Activated naive CD4-positive, alpha-beta T cell (primary cell): ENCODE measurements at places on chromosomes 5 and 9.

- DNase-seq: no peak
Measured at GRCh38 chr5:81925009-81925408, 46.8 kb upstream of the ATG10 start.

DNA sequence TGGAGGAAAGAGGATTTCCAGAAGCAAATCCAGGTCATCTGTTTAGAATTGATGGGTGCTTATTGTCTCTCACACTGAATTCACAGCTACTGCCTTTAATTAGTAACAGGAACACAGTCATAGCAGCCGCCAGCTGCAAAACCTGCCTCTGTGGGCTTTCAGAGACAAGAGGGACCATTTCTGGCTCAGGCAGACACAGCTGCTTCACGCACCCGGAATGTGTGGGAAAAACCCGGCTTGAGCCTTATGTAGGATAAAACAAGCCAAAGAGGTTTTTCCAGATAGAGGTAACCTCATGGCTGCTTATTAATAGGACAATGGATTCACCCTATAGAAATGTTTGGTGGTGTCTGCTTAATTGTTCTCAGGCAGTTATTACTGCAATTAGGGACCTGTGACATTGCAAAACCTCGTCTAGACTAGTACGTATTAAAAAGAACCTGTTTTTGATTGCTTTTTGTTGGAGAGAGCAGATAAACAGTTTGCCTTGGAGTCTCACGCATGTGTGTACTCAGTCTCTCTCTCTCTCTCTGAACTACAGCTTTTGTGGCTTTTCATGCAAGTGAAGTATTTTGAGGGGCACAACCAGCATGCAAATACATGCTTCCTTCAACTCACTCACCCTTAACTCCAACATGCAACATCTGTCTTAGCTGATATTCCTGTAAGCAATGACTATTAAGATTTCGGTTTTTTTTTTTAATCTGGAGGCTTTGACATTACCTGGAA is 302.7 kb downstream of the PLK2 start:
- no peak for DNase-seq

DNA sequence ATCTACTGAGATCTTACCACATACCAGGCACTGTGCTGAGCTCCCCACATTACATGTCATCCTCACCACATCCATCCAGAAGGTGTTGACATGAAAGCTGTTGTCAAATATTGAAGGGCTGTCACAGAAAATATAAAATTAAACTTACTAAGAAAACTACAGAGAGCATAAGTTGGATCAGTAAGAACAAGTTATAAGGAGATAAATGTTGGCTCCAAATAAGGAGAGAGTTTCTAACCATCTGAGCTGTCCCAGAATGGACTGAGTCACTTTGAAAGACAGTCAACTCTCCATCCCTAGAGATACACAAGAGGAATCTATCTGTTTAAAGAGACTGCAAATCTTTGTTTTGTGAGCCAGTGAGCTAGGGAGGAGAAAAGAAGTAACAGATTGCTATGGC is 169.8 kb downstream of the DRD1 start:
- DNase-seq: no peak

GRCh38 chr9:86274821-86275643 is 7.3 kb downstream of the ISCA1 start:
- DNase-seq: no peak

DNA sequence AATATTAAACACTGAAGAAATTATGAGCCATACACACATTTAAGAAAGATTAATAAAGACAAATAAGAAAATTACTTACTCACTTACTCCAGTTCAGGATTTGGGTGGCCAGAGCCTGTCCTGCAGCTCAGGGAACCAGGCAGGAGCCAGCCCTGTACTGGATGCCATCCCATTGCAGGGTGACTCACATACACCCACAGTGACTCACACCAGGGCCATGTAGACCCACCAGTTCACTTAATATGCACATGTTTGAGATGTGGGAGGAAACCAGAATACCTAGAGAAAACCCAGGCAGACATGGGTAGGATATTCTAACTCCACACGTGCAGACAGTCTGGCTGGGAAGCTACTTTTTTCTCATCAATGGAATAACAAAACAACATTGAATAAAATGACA is 49.6 kb upstream of the ADRB2 start:
- DNase-seq: no peak

DNA sequence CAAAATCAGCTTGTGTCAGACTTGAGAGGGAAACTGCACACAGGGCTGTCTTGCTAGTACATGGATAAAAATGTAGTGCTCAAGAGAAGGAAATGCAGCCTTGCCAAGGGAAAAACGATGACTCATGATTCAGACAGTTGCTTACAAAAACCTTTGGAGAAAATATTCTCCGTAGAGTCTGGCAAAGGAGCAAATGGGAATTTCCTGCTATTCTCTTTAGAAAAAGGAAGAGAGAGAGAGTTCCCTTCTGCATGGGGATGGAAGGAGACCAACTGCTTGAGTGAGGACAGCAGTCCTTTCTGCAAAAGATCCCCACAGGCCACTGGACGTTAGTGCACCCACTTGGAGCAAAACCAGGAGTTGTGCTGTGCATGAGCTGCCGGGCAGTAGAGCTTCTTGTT is 7.6 kb downstream of the IFNB1 start:
- no peak for DNase-seq

- DNase-seq: no peak
Measured at GRCh38 chr5:58490402-58491050, 709 bp upstream of the GAPT start.

DNA sequence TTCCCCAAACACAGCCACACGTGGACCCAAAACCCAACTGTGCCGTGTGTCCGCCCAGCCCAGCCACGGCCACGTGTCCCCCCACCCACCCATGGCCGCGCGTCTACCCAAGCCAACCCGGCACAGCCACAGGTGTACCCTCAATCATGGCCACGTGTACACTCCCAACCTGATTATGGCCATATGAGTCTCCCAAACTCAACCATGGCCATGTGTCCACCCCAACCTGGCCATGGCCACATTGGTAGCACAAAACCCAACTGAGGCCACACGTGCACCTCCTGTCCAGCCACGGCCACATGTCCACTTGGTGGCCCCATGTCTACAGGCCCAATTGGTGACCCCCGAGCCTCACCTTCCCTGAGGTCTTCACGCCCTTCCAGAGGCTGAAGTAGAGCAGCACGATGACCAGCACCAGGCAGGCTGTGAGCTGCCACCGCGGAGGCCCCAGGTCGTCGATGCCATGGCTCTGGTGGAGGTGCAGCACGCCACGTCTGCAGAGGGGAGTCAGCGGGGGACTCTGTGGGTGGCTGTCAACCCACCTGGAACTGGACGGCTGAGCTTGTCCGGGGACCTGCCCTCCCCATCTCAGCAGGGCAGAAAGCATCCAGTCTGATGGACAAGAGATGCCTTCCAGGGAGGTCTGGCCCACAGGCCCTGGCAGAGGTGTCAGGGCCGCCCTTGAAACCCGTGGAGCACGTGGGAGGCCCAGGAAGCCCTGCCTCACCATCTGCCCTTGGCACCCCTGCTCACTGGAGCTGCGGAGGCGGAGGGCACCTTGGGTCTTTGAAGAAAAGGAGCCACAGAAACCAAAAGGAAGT is 23.5 kb downstream of the SLC6A3 start:
- DNase-seq: no peak

DNA sequence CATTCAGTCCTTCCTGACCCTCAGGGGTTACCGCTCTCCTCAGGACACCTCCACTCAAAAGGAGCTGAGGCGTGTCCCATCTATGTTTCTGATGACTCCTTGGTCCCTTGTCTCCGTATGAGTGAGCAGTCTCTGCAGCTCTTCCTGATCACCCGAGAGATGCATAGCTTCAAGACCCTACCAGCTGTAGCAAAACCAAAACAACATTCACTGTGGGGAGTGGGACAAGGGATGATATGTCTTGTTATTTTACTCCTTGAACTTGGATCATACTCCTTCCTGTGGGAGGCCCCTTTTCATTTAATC is 14.4 kb downstream of the GLDC start:
- no peak for DNase-seq

- DNase-seq: no peak
Measured at GRCh38 chr5:15476977-15477376, 23.0 kb upstream of the FBXL7 start.

GRCh38 chr5:2137444-2138050 is 254.8 kb upstream of the IRX4 start:
- DNase-seq: no peak

DNA sequence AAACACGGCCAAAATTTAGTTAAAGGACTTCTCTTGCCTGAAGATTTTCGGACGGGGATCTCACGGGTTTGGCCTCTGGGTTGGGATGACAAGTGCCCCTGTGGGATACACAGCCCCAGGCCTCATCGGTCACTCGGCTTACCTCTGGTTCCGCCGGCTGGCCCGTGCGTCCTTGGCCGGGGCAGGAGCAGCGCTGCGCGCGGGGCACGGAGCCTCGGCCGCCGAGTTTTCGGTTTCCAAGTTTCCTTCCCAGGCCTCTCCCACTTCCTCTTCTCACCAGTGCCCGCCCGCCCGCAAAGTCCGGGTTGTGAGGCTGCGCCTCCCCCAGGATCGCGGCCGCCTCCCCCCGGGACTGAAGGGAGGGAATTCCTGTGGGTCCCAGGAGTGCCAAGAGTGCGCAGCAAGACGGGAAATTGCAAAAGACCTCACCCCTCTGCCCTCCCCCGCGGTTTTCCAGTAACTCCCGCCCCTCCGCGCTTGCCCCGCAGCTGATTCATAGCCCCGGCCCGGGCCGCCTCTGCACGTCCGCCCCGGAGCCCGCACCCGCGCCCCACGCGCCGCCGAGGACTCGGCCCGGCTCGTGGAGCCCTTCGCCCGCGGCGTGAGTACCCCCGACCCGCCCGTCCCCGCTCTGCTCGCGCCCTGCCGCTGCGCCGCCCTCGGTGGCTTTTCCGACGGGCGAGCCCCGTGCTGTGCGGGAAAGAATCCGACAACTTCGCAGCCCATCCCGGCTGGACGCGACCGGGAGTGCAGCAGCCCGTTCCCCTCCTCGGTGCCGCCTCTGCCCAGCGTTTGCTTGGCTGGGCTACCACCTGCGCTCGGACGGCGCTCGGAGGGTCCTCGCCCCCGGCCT is at the start of gene OSMR:
Gene OSMR, plus strand, starts transcription at position 487 of the 853 bp plus-strand sequence. CDS start 23,033 bp downstream, outside the sequence.
- no peak for DNase-seq

- DNase-seq: no peak
Measured at GRCh38 chr5:142339781-142340180, 15.0 kb upstream of the SPRY4 start.
